ENCODE measurements at places on chromosomes 5 and 9.

GRCh38 chr5:79330071-79330470 is 94.1 kb downstream of the JMY start:
- DNase-seq: no peak

DNA sequence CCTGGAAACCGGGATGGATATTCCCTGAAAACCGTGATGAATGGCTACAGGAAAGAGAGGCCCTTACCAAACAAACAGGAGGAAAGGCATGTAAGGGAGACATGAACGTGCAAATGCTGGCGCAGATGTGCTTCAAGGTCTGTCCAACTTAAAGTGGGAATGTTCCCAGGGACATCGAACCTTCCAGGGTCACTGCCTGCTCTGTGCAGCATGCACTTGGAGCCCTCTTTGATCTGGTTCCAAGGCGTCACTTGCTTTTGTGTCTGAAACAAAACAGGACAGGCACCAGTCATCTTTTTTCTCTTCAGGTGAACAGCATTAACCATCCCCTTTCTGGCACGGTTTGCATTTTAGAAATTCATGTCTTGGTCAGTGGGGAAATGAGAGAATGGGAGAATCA is 479.4 kb downstream of the RASEF start:
- DNase-seq: no peak

- no peak for DNase-seq
Observed at GRCh38 chr5:84430863-84431663, 46.4 kb upstream of the EDIL3 start.

DNA sequence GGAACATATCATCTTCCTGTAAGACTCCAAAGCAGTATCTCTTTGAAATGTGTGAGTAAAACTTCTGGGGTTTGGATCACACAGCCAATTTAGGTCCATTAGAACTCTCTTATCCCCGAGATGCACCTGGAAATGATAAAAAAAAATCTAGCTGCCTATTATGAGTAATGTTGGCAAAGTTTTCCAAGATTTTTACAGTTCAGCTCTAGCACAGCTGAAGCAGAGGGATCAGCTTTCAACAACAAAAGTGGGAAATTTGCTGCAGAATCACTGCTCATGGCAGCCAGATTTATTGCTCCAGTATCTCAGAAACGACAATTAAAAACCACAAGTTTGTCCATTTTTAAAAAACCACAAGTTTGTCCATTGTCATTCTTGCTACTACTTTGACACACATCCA is 292.2 kb downstream of the IRX2 start:
- no peak for DNase-seq

GRCh38 chr5:101424530-101425175 is 521.6 kb upstream of the ST8SIA4 start:
- no peak for DNase-seq

GRCh38 chr9:87283585-87283984 is 214.1 kb upstream of the DAPK1 start:
- DNase-seq: no peak

DNA sequence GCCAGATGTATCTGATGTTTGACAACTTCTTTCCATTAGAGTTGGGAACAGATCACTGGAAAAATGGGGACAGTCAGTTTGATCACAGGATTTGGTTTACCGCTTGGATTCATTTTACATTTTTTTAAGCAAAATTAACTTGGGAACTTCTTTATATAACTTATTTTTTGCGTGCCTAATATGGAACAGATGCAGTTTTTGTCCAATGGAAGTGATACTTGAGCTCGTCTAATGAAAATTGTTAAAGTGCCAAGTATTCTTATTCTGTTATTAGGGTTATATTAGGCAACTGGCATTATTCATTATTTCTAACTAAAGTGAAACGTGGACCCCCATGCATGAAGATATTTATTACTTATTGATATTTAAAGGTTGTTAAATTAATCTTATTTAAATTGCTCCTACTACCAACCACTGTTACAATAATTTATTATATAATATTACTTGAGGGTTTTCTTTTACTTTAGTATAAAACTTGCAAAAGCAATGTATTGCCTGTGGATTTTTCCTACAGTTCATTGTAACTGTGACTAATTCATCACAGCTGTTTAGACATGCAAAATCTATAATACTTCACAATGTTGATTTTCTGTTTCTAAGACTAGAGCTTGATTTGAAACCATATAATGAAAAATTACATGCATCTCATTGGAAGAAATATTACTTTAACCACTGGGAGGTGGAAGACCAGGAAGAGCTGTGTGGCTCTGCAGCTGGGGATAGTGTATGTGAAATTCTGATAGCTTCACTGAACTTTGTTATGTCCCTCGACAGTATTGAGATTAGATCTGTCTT is 787.3 kb upstream of the WWC1 start:
- DNase-seq: no peak

DNA sequence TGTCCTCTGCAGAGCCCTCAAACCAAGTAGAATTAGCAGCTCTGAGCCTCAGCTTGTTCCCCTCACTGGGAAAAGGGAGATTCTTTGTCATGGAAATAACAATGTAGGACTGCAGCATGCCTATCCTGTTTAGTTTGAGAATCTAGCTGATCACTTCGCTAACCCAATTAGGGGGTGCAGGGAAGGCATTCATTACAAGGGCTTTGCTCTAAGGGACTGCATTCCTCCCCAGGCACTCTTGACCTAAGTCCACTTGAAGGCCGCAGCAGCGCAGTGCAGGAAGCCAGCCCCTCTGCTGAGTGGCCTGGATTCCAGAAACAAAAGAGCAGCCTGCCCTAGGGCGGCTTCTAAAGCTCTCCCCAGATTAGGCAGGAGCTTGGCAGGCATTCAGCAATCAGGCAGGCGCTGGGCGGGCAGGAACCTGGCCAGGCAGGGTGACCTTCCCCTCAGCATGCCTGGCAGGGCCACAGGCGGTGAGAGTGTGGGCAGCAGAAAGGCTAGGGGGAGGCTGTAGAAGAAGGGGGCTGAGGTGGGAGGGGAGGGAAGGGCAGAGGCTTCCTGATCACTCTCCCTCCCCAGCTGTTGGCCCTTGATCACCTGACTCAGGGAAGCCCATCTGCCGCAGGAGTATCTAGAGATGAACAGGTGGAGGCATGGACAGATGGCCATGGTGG is 24.8 kb downstream of the CCNJL start:
- no peak for DNase-seq

DNA sequence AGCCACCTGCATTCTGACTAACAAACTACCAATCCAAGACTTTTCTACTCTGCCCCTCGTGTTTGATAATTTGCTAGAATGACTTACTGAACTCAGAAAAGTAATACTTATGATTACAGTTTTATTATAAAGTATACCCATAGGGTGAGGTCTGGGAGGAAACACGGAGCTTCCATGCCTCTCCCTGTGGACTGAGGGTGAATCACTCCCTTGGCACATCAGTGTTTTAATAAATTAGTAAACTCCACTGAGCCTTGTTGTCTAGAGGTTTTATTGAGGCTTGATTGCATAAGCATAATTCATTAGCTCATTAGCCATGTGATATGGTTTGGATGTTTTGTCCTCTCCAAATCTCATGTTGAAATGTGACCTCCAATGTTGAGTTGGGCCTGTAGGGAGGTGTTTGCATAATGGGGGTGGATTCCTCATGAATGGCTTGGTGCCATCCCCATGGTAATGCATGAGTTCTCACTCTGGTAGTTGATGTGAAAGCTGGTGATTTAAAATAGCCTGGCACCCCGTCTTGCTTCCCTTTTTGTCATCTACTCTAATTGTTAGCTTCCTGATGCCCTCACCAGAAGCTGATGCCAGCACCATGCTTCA is 233.6 kb upstream of the TRPC7 start:
- DNase-seq: no peak

DNA sequence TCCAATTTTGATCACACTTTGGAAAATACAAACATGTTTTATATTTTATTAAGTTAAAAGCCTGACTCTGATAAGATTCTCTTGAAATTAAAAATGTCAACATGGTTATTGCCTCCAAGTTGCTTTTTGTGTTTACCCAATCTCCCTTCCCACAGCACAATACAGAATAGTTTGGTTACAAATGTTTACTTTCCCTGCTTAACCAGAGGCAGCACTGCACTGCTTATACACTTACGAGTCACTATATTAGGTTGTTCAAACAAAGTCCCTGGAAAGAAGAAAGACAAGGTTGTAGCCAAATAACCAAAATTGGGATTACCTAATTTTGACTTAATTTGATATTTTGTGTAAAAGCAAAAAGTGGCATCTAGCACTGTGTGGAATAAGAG is 25.9 kb downstream of the SRFBP1 start:
- no peak for DNase-seq

- DNase-seq: no peak
Observed at GRCh38 chr5:75856056-75856455, 138.8 kb upstream of the POC5 start.

DNA sequence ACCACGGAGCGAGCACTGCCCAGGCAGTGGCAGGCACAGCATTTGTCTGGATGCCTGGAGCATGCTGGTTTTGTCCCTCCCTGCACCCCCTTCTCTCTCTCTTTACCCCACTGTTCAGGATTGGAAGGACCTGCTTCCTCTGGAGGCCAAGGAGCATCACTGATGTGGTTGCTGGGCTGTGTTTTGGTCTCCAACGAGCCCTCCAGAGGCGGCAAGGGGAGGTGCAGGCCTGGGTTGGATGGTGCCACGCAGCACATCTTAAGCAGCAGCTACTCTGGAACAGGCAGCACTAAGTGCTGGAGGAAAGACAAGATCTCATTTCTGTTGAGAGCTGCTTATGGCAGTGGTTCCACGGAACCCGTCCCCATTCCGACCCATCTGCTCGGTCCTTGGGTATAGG is 139.6 kb downstream of the CMYA5 start:
- no peak for DNase-seq

- DNase-seq: no peak
Observed at GRCh38 chr5:127766676-127767335, 63.6 kb downstream of the CCDC192 start.

- no peak for DNase-seq
Observed at GRCh38 chr5:76372323-76373054, 30.6 kb upstream of the IQGAP2 start.

GRCh38 chr9:92726971-92727715 is 37.5 kb downstream of the BICD2 start:
- no peak for DNase-seq

GRCh38 chr9:2180154-2180553 is 165.0 kb downstream of the SMARCA2 start:
- DNase-seq: peak; percentile 9

GRCh38 chr5:78339617-78340436 is 20.6 kb upstream of the SCAMP1 start:
- DNase-seq: no peak

DNA sequence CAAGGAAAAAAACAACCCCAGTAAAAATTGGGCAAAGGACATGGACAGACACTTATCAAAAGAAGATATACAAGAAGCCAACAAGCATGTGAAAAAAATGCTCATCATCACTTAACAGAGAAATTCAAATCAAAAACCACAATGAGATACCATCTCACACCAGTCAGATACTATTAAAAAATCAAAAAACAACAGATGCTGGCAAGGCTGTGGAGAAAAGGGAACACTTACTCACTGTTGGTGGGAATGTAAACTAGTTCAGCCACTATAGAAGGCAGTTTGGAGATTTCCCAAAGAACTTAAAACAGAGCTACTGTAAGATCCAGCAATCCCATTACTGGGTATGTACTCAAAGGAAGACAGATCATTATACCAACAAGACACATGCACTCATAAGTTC is 157.4 kb downstream of the EDIL3 start:
- DNase-seq: no peak

DNA sequence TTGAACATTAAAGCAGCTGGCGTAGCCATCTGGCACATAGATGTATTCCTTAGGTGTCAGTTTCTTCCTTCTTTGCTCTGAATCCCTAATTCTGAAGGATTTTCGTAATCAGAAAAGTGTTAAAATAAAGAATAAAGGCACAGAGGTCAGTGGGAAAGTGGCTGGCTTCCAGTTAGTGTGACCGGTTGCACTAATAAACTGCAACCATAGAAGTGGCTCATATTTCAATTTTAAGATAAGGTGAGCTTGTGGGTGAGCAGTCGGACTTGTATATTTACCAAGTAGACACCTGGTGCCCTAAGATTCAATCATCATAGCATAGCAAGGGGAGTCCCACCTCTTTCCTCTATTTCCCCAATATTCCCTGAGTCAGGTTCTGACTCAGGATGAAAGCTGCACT is 459.6 kb downstream of the ACTL7B start:
- DNase-seq: no peak

- DNase-seq: no peak
Observed at GRCh38 chr9:1051210-1051583, 1.0 kb downstream of the DMRT2 start.

GRCh38 chr9:74942801-74943200 is 9.9 kb downstream of the C9orf40 start:
- no peak for DNase-seq

- no peak for DNase-seq
Observed at GRCh38 chr5:55363856-55364255, 56.1 kb downstream of the MTREX start.

DNA sequence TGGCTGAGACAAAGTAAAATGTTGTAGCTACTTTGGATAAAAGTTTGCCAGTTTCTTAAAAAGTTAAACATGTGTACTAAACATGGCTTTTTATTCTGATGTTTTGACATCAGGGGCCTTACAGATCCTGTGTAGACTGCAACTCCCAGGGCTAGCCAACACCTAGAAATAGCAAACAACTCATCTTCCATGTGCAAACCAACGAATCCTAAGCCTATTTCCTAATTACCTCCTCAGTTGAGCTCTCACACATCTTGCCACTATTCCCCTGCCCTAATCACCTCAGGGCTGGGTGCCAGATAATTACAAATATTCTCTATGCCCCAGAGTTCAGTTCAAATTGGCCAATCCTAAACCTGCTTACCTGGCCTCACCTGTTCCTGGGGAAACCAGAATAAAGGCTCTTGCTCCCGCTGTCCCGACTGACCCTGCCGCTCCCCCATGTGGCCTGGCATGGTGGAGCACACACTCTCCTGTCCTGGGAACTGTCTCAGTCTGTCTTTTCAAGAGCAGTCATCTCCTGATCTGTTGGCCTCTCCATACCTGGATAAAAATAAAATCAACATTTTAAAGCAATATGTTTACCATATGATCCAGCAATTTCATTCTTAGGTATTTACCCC is 37.1 kb upstream of the FAM169A start:
- DNase-seq: no peak

DNA sequence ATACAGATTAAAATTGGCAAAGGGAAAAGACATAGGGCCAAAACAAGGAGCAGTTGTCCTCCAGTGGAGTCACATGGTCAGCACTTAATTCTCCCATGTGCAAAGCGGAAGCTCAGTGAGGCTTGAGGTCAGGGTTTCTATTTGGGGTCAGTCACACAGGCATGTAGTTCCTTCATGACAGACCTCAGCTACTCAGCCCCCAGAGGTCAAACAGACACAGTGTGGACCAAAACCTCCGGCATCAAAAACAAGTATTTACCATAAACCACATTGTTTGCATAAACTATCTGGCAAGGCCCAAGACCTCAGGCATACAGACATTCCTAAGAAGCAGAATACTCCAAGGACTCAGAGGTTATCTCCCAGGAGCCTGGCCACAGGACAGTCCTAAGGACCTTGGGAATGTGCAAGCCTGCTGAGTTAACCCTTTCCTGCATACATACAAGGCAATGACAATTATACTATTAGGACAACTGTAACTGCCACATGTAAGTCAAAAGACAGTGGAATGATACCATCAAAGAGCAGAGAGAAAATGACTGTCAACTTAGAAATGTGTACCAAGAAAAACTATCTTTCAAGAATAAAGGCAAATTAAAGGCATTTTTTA is 28.7 kb upstream of the FNIP1 start:
- DNase-seq: no peak
